ENCODE measurements at places on chromosomes 12 and 14.
A peak's percentile ranks its signal among the peaks of the same experiment; 100 is the strongest.

DNA sequence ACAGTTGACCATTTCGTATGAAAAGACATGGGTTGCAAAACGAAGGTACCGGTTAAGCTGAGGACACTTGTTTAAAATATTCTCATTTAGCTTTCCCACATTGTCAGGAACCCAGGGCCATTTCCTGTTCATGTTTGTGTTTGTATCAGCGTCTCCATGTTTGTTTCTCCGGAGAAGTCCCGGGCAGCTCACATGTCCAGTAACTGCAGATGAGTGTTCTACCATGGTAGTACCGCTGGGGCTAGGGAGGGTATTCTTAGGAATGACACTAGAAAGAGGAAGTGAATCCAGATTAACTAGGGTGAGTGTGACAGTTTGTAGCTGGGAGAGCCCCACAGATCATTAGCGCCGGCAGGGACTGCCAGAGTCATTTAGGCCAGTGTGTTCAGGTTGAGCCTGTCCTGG is 50.0 kb upstream of the EVL start:
- no peak for DNase-seq

DNA sequence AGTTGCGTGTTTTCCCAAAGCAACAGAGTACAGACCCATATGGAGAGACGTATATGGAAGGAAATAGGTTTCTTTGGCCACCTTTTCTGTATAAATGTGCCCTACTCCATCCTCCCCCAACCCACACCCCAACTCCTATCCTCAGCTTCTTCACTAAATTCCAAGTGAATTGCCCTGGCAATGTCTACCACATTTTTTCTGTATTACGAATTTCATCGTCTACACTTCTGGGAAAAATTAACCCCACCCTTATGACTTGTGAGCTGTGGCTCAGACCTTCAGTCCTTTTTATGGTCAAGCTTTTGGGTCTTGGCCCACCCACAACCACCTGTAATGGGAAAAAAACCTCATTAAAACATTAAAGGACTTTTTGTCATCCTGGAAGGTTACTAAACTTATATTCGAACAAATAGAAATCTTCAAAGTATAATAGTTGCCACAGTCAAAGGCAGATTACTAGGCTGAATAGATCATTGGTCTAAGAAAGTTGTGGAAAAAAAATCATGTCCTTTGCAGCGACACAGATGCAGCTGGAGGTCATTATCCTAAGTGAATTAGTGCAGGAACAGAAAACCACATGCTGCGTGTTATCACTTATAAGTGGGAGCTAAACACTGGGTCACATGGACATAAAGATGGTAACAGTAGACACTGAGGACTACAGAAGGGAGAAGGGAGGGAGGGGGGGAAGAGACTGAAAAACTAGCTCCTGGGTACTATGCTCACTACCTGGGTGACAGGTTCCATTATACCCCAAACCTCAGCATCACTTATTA is 15.7 kb upstream of the NFKBIA start:
- DNase-seq = peak; percentile 74

- DNase-seq = no peak
These were observed 78.7 kb downstream of the PPM1A start for GRCh38 chr14:60327447-60328331.

DNA sequence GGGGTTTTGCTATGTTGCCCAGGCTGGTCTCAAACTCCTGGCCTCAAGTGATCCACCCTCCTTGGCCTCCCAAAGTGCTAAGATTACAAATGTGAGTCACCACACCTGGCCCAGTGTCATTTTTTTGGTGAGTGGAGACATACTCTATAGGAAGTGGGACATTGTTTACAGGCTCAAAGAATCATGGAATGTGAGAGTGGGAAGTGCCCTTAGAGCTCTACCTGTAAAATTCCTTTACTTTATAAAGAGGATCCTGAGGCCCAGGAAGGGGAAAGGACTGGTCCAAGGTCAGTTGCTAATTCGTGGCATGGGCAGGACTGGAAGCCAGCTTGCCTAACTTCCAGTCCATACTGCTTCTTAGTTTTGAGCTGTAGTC is 8.7 kb upstream of the ADCK1 start:
- no peak for DNase-seq

- DNase-seq = no peak
These were observed 27.9 kb downstream of the SYNE3 start for GRCh38 chr14:95488376-95489213.

DNA sequence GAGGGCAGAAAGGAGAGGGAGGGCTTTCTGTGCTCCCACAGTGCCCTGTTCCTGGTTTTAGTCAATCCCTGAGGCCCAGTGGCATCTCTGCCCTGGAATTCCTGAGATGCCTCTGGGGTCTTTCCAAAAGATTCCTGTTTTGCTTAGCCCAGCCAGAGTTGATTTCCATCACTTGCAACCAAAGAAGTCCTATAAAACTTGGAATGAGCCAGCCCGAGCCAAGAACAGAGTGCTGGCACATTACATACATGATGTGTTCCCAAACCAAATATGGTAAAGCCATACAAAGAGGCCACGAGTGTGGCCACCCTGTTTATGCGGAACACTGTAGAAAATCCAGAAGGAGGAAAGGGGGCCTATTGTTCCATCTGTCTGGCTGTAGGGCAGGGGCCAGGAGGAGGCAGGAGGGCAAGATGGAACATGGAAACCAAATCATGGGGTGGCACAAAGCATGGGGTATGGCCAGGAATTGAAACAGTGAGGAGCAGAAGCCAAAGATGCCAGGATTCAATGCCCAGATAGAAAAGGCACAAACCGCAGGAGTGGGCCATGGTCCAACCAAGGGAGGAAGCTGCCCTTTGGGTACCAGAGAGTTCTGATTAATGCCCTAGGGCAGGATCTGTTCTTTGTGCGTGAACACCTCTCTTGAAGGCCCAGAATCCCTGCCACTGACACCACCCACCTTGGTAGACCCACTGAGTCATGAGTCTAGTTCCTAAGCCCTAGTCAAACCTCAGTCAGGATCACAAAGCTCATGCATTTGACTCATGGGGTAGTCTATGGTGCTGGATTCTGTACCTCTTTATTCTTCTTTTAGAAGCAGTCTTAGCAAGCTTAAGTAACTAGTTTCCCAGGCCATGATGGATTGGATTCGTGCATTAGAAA is 75.2 kb downstream of the LRRC74A start:
- DNase-seq = no peak

DNA sequence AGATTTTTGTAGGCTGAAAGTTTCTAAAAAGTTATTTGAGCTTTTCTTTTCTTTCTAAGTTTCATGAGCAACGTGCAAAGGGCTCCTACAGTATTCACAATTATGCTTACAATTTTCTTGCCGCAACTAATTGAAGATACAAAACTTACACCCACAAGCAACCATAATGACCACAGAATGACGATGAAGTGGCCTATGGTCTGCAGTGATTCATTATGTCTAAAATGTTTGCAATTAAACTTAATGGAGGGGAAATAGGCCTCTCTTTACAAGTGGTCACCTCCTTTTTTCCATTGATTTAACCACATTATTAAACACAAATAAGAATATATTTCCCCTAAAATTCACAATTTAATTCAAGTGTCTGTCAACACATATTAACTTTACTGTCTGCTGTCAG is 732.6 kb upstream of the FLRT2 start:
- DNase-seq = no peak

DNA sequence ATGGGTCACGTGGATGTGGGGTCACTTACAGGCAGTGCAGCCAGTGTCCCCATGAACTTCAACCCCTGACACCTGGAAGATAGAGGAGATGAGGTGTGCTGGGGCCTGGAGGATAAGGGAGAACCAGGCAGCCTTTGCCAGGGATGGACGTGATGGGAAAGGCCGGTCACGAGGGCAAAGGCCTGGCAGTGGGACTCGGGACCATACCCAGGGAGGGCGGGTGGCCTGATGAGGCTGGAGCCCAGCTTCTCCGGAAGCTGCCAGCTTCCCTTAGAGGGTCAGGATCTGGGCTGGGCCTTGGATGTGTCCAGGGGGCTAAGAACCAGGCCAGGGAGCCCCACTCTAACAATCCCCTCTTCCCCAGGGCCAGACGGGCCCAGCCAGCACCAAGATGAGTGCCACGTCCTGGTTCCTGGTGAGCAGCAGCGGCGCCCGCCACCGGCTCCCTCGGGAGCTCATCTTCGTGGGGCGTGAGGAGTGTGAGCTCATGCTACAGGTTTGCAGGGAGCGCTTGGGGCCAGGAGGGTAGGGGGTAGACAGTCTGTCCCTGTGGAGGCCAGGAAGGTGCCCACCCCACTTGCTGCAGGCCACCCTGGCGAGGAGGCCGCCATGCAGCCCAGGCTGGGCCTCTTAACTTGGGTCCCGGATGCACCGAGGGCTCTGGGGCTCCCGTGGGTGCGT is 3.1 kb downstream of the CEP170B start:
- no peak for DNase-seq

GRCh38 chr12:103820881-103821489 is 20.0 kb downstream of the NT5DC3 start:
- no peak for DNase-seq

- no peak for DNase-seq
These were observed 4.8 kb downstream of the GMPR2 start for GRCh38 chr14:24237463-24237955.

GRCh38 chr12:105921872-105922669 is 216.7 kb downstream of the NUAK1 start:
- no peak for DNase-seq

- no peak for DNase-seq
These were observed 571 bp downstream of the CPNE6 start for GRCh38 chr14:24071836-24072430.

Data from HS-5 (cell line).